ENCODE measurements at places on chromosomes 1 and 21. TPM values are rescaled to one million over a fixed set of nuclear protein-coding genes. Genes with fewer than 3 reads are reported as not detected.
A peak's percentile ranks its signal among the peaks of the same experiment; 100 is the strongest.

The NLRP3 gene
- total RNA-seq: not detected

The ERVH48-1 gene
- total RNA-seq: not detected

The ASAP3 gene
- 17.6 TPM for total RNA-seq

The OLIG2 gene
- not detected for total RNA-seq

GRCh38 chr1:41884256-41885230 is 34.2 kb downstream of the HIVEP3 start:
- no peak for DNase-seq
- no peaks in the 10 kb centered on the region for H3K27me3 ChIP-seq
- H3K4me3 ChIP-seq: no peak overlapping the region
- H3K4me1 ChIP-seq: peaks cover 41% of the 10 kb centered on the region
- no peaks in the 10 kb centered on the region for H3K36me3 ChIP-seq
- H3K27ac ChIP-seq: no peak overlapping the region

The ADAM30 gene
- total RNA-seq: not detected

GRCh38 chr1:47481936-47482335 is 44.1 kb downstream of the FOXD2 start:
- H3K27me3 ChIP-seq: no peaks in the 10 kb centered on the region
- H3K4me1 ChIP-seq: peaks cover 40% of the 10 kb centered on the region
- H3K4me3 ChIP-seq: no peak overlapping the region
- DNase-seq: no peak

- H3K36me3 ChIP-seq: no peaks in the 10 kb centered on the region
- H3K4me3 ChIP-seq: no peak overlapping the region
- DNase-seq: no peak
- no peaks in the 10 kb centered on the region for H3K27me3 ChIP-seq
- H3K27ac ChIP-seq: no peak overlapping the region
Measured at GRCh38 chr1:29806646-29807319, 570.5 kb downstream of the PTPRU start.

GRCh38 chr1:27973771-27974416 is 14.1 kb downstream of the XKR8 start:
- peaks cover 3% of the 10 kb centered on the region for H3K4me1 ChIP-seq
- H3K27ac ChIP-seq: no peak overlapping the region
- no peak for DNase-seq
- H3K36me3 ChIP-seq: no peaks in the 10 kb centered on the region

- no peak for DNase-seq
- H3K27ac ChIP-seq: no peak overlapping the region
- no peak overlapping the region for H3K4me3 ChIP-seq
- H3K27me3 ChIP-seq: no peaks in the 10 kb centered on the region
- no peaks in the 10 kb centered on the region for H3K4me1 ChIP-seq
Measured at GRCh38 chr1:66876664-66877063, 48.0 kb downstream of the DNAI4 start.

DNA sequence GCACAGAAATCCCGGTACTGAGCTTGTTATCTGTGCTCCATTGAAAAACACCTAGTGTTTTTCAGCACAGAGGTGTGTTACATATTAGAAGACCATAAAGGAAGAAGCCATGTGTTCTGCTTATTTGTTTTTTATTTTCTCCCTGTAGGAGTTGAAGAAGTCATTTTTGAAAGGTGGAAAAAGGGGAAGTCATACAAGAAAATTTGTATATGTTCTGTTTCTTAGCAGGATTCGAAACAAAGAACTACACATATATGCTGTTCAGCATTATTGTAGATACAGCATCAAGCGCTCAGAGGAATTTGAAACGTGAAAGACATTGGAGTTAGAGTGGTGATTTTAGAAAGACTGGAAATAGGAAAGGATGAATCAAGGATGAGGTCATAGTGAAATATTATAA is 345.3 kb upstream of the ADGRL2 start:
- H3K4me1 ChIP-seq: no peaks in the 10 kb centered on the region
- no peaks in the 10 kb centered on the region for H3K27me3 ChIP-seq
- DNase-seq: no peak

- no peaks in the 10 kb centered on the region for H3K36me3 ChIP-seq
- no peak overlapping the region for H3K27ac ChIP-seq
- no peaks in the 10 kb centered on the region for H3K4me1 ChIP-seq
- H3K4me3 ChIP-seq: no peak overlapping the region
- DNase-seq: no peak
Measured at GRCh38 chr1:184563308-184563707, 176.5 kb downstream of the C1orf21 start.

GRCh38 chr1:24321697-24322469 is 2.7 kb downstream of the GRHL3 start:
- H3K4me3 ChIP-seq: peak overlapping the region; percentile 59
- DNase-seq: peak; percentile 83
- no peaks in the 10 kb centered on the region for H3K36me3 ChIP-seq
- peak overlapping the region; percentile 98 for H3K27ac ChIP-seq

DNA sequence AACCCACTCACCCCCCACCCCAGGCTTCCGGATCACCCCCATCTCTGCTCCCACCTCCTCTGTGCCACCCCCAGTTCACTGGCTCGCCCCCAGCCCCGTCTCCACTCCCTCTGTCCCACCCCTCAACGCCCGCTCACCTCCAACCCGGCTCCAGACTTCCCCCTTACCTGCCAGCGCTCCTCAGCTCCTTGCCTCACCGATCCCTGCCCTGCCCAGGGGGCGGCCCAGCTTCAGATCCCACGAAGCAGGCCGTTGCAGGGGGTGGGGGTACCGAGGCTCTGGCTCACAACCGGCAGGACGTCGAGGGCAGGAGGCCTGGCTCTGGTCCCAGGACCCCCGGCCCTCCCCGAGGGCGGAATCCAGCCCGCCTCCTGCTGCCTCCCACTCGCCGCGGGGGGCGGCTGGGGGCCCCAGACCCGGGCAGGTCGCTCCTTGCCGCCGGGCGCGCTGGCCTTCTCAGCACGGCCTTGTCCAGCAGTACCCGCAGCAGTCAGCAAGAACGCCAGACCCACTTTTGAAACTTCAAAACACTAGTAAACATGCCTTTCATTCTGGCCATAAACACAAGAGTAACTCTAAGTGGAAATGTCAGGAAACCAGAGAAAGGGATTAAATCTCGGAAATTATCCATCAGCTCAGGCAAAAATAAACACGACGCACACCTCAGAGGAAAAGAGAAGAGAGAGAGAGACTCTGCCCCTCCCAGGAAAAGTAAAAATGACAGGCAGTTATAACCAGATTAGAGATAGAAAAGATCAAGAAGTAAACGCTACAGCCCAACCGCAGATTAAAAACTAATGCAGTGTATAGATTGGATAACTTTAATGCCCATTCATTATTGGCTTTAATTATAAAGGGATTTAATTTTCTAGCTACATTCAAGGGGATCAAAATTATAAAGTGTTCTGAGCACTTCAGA is 1.0 kb upstream of the FAM89A start:
- H3K27ac ChIP-seq: no peak overlapping the region
- no peaks in the 10 kb centered on the region for H3K36me3 ChIP-seq
- H3K4me3 ChIP-seq: no peak overlapping the region
- no peak for DNase-seq

The PLEKHA6 gene
- 52.0 TPM for total RNA-seq

GRCh38 chr1:39272798-39273469 is 68.4 kb downstream of the MACF1 start:
- no peak for DNase-seq
- H3K36me3 ChIP-seq: no peaks in the 10 kb centered on the region
- H3K4me3 ChIP-seq: no peak overlapping the region
- H3K27ac ChIP-seq: no peak overlapping the region

DNA sequence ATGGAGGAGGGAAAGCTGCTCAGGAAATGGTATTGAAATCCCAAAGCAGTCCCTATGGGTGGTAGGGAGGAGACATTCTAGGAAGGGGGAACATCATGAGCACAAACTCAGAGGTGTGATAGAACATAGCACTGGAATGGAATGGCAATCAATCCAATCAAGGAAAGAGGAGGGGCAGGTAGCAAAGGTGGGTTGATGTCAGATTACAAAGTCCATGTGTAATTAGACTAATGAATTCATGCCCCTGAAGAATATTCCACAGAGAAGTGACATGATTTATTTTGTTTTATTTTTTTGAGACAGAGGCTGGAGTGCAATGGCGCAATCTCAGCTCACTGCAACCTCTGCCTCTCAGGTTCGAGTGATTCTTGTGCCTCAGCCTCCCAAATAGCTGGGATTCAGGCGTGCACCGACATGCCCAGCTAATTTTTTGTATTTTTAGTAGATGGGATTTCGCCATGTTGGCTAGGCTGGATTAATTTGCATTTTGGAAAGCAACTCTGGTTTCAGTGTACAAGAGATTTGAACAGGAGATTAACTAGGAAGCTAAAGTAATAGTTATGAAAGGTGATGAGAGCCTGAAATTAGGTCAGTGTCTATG is 36.1 kb downstream of the DEGS1 start:
- no peak overlapping the region for H3K27ac ChIP-seq
- peaks cover 4% of the 10 kb centered on the region for H3K4me1 ChIP-seq
- no peak overlapping the region for H3K4me3 ChIP-seq
- H3K27me3 ChIP-seq: no peaks in the 10 kb centered on the region

The SPATA1 gene
- 2.8 TPM for total RNA-seq

GRCh38 chr1:4344065-4344732 is 310.2 kb upstream of the AJAP1 start:
- H3K27me3 ChIP-seq: no peaks in the 10 kb centered on the region
- no peak for DNase-seq
- H3K4me1 ChIP-seq: no peaks in the 10 kb centered on the region
- H3K36me3 ChIP-seq: no peaks in the 10 kb centered on the region
- H3K27ac ChIP-seq: no peak overlapping the region
- H3K4me3 ChIP-seq: no peak overlapping the region

GRCh38 chr1:67833602-67833940 is 304 bp upstream of the GNG12 start:
- peaks cover 21% of the 10 kb centered on the region for H3K4me1 ChIP-seq
- no peak for DNase-seq
- H3K27me3 ChIP-seq: no peaks in the 10 kb centered on the region

The MCOLN2 gene
- total RNA-seq: 0.23 TPM

The CDK18 gene
- 35.3 TPM for total RNA-seq

The NEK2 gene
- 56.0 TPM for total RNA-seq

DNA sequence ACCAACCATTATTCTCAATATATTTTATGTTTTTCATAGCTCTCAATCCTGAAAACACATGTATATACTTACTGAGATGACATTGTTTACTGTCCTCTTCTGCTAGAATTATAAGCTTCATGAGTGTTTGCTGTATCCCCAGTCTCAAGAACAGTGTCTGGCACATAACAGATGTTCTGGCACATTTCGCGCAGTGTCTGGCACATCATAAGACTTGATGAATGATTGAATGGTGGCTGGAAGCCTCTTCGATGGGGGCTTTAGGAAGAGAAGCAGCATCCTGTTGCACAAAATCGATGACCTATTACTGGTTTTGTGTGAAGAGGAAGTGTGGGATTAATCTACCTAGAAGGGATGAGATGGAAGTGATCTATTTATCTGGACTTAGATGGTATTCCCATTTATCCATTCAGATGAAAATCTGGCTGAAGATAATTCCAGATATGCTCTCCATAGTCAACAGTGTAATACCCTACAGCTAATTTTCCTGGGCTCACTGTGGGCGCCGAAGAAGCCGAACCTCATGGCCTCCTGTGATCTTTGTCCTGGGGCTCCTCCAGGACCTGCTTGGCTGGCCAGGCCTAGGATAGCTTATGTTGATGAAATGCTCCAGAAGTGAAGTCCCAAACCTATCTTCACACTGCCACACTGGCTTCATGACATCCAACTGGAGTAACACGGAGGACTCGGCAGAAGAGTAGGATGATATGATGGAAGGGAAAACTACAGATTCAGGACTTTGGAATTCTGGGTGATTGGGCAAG is 26.5 kb downstream of the CD34 start:
- H3K4me3 ChIP-seq: no peak overlapping the region
- H3K27ac ChIP-seq: no peak overlapping the region
- H3K27me3 ChIP-seq: peaks cover 6% of the 10 kb centered on the region

DNA sequence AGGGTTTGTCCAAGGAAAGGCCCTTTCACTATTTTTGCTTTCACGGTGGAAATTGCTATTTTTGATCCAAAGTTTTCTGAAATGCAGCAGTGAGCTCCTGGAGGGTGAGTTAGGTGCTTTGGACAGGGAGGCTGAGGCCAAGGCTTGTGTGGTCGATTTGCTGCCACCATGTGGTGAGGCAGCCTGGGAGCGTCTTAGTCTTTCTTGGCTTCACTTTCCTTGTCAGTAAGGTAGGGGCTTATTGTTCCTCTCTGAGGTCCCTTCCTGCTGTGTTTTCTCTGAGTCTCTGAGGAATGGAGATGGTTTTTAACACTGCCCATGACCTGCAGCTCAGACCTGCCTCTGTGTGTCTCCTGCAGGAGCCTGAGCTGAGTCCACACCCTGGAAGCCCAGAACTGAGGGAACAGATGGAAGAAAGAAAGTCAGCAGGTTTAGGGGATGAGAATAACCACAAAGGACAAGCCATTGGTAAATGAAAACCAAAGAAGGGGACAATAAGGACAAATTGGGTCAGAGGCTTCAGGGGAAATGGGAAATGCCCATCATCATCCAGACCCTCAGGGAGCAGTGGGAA is 20.1 kb upstream of the S100A10 start:
- H3K4me1 ChIP-seq: peaks cover 13% of the 10 kb centered on the region
- H3K4me3 ChIP-seq: no peak overlapping the region
- no peaks in the 10 kb centered on the region for H3K27me3 ChIP-seq
- no peak for DNase-seq
- no peak overlapping the region for H3K27ac ChIP-seq

GRCh38 chr1:191152776-191153175 is 675.1 kb upstream of the BRINP3 start:
- H3K36me3 ChIP-seq: no peaks in the 10 kb centered on the region

DNA sequence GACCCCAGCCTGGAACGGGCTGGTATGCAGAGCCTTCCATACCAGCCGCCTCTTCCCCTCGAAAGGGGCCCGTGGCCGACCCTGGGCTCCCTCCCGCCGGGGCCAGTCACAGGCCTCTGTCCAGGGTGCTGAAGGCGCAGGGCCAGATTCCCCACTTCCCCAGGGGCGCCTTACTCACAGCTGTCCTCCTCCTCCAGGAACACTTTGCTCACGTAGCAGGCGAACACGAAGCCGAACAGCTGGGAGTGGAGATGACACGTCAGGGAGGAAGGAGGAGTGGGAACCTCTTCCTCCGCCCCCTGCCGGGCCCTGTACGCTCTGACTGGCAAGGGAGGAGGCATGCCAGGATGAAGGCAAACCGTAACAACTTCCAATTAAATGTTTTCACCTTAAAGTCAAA is 57.3 kb downstream of the NKAIN1 start:
- DNase-seq: peak; percentile 77
- no peak overlapping the region for H3K4me3 ChIP-seq
- H3K36me3 ChIP-seq: no peaks in the 10 kb centered on the region
- no peaks in the 10 kb centered on the region for H3K4me1 ChIP-seq
- no peak overlapping the region for H3K27ac ChIP-seq
